ENCODE measurements at places on chromosomes 11 and 22.

GRCh38 chr11:13955971-13956421 is 6.5 kb upstream of the SPON1 start:
- DNase-seq = peak; percentile 26

- DNase-seq = no peak
Observed at GRCh38 chr22:30398685-30399680, 2.2 kb downstream of the SEC14L2 start.

DNA sequence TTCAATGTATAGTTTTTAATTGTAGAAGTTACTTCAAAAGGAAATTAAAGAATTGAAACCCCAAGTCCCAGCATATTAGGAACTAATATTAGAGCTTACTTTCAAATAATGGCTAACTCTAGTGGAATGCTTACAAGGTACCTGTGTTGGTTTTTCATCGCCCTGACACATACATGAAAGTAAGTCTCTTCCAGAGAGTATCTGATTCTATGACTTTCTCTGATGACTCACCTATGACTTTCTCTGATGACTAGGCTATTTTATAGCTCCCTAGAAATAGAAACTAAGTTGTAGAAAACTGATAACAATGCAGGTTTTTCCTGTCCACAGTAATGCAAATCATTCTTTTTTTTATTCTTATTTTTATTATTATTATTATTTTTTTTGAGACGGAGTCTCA is 33.6 kb upstream of the MMP7 start:
- peak; percentile 10 for DNase-seq

DNA sequence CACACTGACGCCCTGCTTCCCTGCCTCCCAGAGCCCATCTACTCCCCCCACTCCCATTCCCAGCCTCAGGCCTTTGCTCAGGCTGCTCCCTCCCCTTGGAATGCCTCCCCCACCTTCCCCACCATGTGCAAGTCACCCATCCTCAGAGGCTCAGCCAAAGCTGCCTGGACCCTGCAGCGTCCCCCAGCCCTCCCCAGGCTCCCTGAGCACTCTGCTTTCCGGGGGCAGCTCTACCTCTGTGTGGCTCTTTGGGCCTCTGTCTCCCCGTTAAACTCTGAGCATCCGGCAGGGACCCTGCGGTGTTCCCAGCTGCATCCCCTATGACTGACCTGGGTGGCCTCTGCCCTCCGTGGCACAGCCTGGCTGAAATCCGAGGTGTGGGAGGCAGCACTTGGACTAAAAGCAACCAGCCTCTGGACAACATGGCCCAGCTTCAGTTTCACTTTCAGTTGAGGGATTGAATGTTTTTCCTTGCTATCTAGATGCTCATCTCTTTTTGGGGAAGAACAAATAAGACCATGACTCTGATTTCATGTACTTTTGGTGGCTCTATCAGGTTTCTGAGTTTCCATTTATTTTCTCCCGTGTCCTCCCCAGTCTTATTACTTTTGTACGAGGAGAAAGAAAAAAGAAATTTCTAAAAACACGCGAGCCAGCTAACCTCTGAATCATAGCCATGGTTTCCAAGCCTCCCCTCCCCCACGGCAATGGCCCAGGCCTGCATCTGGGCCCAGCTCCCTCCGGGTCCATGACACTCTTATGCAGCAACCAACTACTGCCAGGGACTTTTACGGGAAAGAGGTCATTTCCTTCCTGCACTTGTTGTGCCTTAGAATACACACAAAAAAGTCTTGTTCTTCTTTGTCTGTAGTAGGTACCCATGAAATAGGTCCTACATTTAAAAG is 3.8 kb downstream of the APOL3 start:
- DNase-seq = peak; percentile 16

GRCh38 chr11:74144592-74144991 is 26.2 kb downstream of the C2CD3 start:
- no peak for DNase-seq

- DNase-seq = peak; percentile 90
Observed at GRCh38 chr11:109946322-109946846, 146.8 kb upstream of the ZC3H12C start.

DNA sequence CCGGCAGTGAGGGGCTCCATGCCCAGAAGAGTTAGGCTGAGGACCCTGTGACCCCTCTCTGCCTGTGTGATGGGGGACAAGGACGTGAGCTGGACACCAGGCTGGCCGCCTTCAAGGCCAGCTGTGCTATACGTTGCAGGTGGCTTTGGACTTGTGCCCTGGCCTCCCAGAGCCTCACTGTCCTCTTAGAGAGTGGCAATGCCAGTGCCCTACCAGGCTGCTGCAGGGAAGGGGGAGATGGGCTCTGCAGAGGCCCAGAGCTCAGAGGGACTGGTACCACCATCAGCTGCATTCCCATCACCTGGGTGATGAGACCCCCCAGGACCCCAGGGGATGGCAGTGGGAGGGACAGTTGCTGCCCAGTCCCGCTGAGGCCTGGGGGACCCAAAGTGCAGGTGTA is 90.4 kb upstream of the SHISAL1 start:
- DNase-seq = no peak

GRCh38 chr11:113267493-113267892 is 46.9 kb upstream of the TTC12 start:
- DNase-seq = no peak

GRCh38 chr11:92897487-92897886 is 72.0 kb upstream of the MTNR1B start:
- DNase-seq = no peak

DNA sequence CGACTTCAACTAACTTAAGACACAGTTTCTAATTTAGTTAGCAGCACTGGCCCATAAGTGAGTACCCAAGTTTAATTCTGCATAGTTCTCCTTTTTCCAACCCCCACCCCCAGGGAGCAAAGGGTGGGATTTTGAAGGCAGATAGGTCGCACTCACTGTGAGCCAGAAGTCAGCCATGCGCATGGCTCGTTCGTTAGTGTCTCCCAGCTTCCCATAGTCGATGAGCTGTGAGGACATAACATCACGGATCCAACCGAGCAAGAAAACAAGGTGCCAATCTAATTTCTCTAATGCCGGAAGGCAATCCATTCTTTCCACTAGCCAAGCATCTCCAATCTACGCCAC is 577 bp downstream of the MRPL17 start:
- DNase-seq = no peak

- no peak for DNase-seq
Observed at GRCh38 chr11:77039491-77040400, 5.5 kb downstream of the B3GNT6 start.

DNA sequence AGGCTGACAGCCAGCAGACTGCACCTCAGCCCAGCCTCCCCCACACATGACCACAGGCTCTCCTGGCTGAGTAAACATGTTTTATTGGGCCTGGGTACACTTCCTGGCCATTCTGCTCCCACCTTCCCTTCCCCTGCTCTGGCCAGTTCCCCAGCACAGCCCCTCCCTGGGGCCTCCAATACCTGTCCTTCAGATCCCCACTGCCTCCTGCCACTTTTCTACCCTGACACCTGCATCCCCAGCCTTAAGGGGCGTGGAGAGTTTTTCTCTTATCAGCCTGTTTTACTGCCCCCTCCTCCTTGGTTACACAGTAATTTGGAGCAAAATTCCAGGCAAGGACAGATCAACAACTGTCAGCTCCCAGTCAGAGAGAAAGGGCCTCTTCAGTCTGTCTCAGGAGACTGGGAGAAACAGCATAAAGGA is at the start of gene ISX:
ISX (plus strand) TSS at position 363 of the 423 bp plus-strand sequence. CDS start 930 bp downstream, outside the sequence.
- no peak for DNase-seq

DNA sequence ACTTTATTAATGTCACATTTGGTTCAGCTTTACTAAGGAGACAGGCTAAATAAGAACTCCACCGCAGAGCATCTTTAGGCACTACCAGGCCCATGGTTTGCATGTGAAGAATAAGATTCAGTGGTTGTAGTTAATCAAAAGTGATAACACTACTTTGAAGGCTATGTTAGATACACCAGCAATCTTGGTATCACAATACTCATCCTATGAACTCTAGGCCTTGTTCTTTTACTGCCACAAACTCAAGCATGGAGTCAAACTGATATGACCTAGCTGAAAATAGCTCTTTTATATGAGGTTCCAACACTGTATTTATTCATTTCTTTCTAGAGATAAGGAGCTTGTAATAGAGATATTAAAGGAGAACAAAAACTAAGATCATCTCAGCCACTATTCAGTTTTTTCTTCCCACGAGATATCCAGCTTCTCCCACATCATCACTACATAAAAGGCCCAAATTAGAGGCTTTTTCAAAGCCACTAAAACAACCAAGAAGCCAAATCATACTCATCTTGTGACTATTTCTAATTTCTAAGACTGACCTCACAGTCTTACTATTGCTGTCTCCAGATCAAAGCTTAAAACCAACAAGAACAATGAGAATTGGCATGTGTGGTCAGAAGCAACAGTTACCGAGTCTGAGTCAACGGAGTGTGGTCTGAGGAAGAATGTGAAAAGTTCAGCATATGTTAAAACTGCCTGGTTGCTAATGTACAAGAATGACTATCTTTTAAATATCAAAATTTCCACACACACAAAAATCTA is 25.1 kb upstream of the GUCY1A2 start:
- DNase-seq = peak; percentile 77

DNA sequence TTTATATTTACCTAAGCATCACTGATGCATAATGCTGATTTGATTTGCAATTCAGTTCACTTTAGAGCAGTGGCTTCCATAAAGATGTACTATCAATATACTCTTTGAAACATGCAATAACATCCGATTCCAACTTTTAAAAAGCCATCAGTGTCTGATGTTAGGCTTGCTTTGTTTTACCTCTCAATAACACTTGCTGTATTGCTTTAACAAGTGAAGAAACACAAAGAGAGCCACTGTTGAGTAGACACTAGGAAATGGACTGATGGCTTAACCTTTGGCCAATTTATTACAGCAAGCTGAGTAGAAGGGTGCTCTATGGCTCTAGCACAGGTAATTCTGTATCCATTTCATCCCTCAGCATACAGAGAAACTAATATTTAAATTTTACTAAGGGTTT is 122.1 kb downstream of the FCHSD2 start:
- no peak for DNase-seq

DNA sequence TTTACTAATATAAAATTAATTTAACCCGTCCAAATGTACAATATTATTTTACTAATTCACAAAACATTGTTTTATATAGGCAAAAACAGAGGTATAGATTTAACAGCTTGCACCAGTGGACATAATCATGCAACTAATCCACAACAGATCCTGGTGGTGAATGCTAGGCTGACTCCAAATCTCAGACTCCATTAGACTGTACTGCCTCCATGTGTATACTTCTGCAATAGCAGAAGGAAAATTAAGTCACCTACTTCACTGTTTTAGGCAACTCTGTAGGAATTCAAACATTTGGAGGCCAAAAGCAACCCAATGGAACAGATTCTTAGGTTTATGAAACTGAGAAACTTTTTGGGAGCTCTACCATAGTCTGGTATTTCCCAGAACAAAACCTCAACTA is 30.0 kb upstream of the RAB39A start:
- DNase-seq = peak; percentile 20

DNA sequence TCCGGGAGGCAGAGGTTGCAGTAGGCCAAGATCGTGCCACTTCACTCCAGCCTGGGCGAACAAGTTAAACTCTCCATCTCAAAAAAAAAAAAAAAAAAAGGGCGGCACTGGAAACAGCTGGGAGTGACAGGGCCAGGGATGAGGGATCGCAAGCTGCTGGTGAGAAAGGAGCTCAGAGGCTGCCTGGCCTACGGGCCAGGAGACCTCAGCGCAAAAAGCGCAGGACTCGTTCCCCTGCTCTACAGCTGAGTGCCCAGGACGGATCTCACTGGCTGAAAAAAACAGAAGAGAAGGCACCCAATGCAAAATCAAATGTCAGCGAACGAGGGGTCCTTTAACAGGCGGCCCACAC is 650 bp upstream of the NUP50 start:
- DNase-seq = no peak

DNA sequence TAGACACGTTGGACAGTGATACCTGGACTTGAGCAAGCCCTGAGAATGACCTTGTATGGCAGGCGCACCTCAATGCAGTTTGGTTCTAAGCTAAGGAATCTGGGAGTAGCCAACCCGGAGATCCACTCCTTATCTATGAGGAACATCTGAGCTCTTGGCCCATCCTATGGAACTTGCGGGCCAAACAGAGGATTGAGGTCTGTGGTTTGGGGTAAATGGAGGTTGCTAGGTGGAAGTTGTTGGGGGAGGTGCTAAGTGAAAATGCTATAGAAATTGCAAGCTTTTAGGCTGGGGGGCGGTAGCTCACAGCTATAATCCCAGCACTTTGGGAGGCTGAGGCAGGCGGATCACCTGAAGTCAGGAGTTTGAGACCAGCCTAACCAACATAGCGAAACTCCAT is 8.9 kb downstream of the GDPD5 start:
- DNase-seq = no peak

DNA sequence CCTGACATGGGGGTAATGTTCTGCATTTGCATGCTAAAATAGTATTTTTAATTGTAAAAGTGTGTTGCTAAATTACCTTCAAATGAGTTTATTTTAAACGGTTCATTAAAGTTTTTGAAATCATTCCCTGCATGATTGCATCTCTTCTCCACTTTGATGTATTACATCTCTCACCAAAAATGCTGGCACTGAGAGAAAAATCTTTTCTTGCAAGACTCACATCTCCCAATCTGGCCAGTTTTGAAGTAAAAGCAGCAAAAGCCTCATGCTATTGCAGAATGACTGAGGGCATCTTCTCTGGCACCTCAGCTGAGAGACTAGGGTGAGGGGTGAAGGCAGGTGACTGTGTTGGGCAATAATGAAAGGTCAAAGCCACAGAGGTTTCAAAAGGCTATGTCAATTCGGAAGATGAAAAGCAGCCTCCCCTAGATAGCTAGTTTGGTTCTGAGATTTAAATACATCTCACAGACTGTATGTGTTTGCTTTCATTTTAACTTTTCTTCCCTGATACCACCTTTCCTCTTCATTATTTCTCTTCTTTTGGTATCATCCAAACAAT is 292.2 kb upstream of the RAG2 start:
- DNase-seq = no peak

DNA sequence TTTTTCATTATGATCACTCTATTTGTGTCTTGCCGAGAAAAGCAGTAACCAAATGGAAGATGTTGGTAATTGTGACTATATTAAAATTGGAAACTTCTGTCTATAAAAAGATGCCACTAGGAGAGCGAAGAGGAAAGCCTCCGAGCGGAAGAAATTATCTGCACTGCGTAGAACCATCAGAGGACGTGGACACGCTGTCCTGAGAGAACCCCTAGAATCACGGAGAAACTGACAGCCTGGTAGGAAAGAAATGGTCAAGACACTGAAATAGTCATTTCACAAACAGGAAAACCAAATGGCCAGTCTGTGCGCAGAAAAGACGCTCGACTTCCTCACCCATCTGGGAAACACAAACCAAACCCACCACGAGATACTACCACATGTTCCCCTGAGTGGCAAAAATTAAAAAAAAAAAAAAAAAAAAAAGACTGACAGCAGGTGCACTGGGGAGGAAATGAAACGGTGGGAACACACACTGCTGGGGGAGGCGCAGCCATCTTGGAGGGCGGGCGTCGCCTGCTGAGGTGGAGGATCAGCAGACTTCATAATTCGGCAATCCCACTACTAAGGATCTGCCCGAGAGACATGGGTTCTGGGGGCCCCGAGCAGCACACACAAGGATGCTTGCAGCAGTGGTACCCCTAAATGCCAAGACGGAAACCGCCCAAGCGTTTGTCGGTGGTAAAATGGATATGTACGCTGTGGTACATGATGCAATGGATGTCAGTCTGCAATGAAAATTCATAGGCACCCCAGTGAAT is 21.3 kb downstream of the IFITM10 start:
- DNase-seq = no peak
